Activated naive CD4-positive, alpha-beta T cell (primary cell): ENCODE measurements at places on chromosomes 7 and 10.

DNA sequence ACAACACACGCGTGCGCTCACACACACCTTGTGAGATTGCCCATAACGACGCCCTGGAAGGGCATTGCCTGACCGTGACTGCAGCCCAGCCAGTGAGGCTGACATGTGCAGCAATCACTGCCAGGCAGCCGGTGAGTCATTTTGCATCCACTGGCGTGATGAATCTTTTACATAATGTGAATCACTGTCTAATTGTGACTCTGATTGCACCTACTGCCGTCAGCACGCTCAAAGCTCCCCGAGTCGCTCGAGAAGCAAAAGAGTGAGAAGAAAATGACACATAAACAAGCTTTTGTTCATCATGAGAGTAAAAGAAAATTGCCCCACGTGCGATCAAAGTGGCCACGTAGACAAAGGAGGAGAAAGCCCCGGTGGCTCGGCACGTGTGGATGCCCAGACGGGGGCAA, 117.4 kb upstream of the PFKP start:
- no peak for DNase-seq

GRCh38 chr7:1679966-1680730, 10.1 kb downstream of the ELFN1 start:
- no peak for DNase-seq

DNA sequence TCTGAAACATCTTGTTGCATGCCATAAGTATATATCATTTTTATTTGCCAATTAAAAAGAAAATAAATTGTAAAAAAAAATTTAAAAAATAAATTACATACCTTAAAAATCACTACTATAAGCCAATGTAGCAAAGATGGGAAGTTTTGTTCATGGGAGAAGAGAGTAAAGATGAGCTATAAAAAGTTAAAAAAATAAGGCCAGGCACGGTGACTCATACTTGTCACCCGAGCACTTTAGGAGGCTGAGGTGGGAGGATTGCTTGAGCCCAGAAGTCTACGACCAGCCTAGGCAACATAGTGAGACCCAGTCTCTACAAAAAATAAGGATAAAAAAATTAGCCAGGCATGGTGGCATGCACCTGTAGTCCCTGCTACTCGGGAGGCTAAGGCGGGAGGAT, 8.4 kb upstream of the STK32C start:
- no peak for DNase-seq

- no peak for DNase-seq
Observed at GRCh38 chr10:31687663-31688482, 240.8 kb downstream of the ARHGAP12 start.

- no peak for DNase-seq
Observed at GRCh38 chr7:78018641-78019446, 220.3 kb downstream of the PHTF2 start.

- DNase-seq: no peak
Observed at GRCh38 chr10:133516057-133516456, 11.1 kb upstream of the CYP2E1 start.

DNA sequence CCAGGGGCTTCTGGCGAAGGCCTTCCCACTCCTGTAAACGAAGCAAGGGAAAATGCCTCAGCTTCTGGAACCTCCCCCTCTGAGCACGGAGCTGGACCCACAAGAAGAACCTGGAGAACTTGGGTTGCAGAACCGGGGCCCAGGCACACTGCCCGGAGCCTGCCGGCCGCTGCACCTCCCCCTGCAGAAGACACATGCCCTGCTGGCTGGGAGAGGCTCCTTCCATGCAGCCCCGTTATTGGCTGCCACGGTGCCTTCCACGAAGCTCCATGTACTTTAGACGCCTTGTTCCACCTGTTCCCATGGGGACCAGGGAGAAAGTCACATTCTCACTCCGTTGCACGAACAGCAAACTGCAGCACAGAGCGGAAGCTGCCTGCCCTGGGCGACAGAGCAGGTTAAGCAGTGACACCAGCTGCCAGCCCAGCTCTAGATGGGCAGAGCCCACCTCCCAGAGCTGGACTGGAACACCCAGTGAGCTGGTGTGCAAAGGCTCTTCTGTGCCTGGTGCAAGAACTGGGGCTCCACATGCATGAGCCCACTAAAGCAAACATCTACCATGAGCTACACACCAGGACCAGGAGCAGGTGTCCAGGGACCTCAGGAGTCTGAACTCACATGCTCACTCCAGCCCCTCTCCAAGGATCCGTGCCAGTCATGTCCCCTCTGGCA, 70.1 kb downstream of the TNS3 start:
- DNase-seq: no peak

DNA sequence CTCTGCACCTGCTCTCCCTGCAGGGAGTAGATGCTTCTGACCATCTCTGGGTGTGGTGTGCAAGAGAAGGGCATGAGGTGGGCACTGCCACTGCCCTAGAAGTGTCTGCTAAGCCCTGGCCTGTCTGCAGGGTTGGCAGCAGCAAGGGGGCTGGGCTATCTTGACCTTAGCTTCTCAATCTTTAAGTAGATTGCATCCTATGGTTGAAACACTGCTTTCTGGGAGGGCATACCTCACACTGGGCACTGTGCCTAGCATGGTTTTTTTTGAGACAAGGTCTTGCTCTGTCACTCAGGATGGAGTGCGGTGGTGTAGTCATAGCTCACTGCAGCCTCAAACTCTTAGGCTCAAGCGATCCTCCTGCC, 54.9 kb downstream of the CLIP2 start:
- no peak for DNase-seq

- no peak for DNase-seq
Observed at GRCh38 chr7:320297-320696, 30.3 kb downstream of the FOXL3 start.

DNA sequence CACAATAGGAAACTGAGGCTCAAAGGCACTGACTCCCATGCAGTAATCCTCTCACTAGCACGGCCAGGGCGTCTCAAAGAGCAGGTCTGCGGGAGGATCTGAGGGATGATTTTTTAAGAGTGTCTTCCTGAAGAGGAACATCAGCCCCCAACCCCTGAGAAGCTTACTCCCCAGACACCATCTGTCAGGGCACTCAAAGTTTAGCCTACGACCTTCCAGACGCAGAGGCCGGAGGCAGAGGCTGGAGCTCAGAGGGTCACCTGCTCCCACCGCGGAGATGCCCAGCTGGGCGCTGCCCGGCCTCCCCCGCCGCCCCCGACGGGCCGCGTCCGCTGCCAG, 1.7 kb downstream of the ZNF777 start:
- no peak for DNase-seq
